Stimulated activated CD8-positive, alpha-beta memory T cell treated with anti-CD3 and anti-CD28 coated beads, Interleukin-15, amount 100 ng/mL, for 48 hours (primary cell): ENCODE measurements at places on chromosomes 16 and 17.

DNA sequence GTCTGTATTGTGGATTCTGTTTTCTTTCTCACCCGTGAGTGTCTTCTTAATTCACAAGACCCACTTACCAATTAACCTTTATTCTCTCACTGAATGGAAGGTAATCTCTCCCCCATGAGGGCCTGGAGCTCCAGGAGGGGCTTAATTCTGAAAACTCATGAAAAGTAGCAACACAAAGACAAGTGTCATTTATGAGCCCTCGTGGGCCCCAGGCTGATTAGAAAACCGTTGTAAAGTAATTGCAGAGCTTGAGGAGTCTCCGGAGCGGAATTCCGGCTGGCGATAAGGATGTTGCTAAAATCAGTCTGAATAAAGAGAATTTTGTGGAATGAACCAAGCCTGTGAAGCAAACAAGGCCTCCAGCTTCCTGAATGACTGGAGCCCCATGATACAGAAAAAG lies 301.5 kb downstream of the HAPSTR1 start:
- DNase-seq = no peak

DNA sequence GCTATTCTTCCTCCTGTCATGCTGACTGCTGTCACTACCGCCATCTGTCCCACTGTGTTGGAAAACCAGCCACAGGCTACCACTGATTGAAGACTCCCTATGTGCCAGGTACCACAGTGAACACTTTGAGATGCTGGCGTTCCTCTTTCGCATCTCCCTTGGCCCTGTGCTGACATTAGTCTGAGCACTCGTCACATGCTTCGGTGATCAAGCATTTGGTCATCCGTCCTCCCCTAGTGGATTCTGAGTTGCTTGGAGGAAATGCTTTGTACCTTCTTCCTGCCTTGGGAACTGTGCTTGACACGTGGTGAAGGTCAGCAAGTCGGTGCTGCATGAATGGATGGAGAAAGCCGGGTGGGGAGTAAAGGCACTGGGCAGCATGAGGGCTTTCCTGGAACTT lies 260.1 kb downstream of the SNX29 start:
- DNase-seq = no peak

DNA sequence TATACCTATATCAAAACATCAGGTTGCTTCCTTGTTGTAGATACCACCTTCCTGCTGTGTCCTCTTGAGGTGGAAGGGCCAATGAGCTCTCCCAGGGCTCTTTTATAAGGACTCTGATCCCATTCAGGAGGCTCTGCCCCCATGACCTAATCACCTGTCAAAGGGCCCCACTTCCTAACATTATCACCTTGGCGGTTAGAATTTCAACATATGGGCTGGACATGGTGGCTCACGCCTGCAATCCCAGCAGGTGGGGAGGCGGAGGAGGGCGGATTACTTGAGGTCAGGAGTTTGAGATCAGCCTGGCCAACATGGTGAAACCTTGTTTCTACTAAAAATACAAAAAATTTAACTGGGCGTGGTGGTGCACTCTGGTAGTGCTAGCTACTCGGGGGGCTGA lies 86.4 kb downstream of the HAPSTR1 start:
- no peak for DNase-seq

DNA sequence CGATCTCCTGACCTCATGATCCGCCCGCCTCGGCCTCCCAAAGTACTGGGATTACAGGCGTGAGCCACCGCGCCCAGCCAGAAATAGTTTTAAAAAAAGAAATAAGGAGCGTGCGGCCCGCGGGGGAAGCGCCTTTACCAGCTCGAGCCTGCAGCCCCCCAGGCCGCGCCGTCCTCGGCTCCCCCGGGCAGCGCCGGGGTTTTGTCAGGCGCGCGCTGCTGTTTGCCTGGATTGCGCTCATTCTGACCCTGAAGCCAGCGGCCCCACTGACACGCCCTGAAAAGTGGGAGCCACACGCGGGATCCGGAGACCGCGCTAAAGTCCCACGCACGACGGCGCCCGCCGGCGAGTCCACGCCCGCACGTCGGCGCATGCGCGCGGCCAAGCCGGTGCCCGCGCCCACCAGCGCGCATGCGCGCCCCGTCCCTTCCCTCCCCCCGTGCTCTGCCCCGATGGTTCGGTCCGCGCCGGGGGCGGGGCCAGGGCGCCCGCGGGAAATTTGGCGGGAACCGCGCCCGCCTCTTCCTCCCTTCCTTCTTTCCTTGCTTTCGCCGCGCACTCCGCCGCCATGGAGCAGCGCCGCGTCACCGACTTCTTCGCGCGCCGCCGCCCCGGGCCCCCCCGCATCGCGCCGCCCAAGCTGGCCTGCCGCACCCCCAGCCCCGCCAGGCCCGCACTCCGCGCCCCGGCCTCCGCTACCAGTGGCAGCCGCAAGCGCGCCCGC lies at the start of gene CDT1:
Gene CDT1 (plus strand): TSS at position 526 of the 724 bp plus-strand sequence. CDS start 43 bp downstream, at position 569.
- peak; percentile 76 for DNase-seq

DNA sequence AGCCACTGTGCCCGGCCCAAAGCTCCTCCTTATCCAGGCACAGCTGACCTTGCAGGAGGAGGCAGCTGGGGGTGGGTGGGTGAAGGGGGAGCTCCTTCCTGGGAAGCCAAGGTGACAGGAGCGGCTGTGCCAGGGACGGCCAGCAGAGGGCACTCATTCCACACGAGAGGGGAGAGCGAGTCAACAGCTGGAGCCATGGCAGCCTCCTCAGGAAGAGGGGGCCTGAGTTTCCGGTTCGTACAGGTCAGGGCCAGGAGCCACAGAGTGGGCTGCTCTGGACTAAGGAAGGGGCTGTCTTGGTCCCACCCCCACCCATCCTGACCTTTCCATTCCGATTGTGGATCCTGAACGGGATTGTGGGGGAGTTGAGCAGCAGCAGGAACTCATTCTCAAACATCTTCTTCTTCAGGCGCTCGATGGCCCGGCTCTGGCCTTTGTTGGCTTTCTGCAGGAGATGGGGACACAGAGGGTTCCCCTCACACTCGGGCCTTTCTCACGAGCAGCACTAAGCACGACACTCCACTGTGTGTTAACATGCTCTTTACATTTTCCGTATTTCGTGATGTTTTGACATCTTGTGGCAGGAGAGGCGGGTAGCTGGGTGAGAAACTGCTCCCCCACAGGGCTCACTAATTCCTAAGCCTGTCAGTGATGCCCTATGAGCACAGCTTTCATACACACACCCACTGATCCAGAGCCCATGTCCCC lies 61.6 kb downstream of the TIMM22 start:
- DNase-seq = peak; percentile 35

DNA sequence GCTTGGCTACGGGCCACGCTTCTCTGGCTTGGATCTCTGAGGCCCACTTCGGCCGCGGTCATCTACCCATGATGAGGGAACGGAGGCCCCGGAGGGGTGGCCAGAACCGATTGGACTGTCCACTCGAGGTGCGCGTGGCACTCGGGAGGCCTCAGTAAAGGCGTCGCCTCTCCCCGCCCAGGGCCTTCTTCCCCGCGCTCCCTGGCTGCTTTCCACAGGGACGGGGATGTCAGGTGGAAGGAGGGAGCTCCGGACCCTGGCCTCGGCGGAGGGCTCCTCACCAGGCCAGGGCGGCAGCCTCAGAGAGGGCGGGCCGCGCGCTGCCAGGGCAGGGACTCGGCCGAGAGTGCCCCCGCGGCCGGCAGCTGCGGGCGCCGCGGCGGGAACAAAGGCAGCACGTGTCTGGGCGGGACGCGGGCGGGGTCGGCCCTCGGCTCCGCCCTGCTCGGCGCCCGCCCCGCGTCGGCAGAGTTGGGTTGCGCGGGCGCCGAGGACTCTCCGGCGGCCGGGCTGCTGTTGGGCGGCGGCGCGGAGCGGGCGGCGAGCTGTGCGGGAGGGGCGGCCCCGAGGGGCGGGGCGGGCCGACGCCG lies 587 bp upstream of the CDK5R1 start:
- DNase-seq = peak; percentile 53

- DNase-seq = no peak
Observed at GRCh38 chr17:7078711-7079110, 1.3 kb downstream of the CLEC10A start.

- no peak for DNase-seq
Observed at GRCh38 chr16:70457446-70458166, 3.2 kb downstream of the FCSK start.

DNA sequence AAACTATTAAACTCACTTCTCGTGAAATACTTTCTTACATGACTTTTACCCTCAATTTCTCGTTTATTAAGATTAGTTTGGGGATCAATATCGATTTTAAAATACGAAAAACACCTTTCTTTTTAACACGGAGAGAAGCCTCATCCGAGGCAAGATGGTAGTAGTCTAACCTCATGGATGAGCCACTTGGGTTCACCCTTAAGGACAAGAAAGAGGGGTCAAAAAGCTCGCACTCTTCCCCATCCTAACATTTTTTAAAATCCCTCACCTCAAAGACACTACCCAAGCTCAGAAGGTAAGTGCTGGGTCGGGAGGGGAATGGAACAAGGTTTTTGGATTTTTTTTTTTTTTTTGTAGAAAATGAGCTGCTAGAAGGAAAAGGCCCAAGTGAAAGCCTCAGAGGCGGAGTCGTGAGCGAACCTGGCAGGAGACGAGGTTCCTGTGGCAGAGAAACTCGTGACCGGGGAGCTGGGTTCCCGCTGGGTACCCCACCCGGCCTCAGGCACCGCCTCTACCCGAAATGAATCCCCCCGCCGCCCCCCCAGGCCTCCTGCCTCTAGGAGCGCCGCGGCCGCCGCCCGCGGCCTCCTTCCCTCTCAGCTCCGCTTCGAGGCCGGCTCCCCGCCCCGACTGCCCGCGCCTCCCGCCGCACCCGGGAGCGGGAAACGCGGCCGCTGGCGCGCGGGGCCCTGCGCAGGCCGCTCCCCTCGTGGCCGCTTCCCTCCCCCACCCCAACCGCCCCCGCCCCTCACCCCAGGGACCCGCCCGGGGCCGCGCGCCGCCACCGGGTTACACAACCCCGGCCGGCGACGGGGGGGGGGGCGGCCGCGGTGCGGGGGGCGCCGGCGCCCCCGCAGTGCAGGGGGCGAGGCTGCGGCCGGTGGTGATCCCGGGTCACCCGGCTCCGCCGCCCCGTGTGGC lies 1.6 kb downstream of the NUFIP2 start:
- peak; percentile 38 for DNase-seq

GRCh38 chr17:64984181-64984580 lies 64.9 kb upstream of the LRRC37A3 start:
- no peak for DNase-seq

GRCh38 chr16:55638256-55638655 lies 17.5 kb upstream of the SLC6A2 start:
- no peak for DNase-seq

DNA sequence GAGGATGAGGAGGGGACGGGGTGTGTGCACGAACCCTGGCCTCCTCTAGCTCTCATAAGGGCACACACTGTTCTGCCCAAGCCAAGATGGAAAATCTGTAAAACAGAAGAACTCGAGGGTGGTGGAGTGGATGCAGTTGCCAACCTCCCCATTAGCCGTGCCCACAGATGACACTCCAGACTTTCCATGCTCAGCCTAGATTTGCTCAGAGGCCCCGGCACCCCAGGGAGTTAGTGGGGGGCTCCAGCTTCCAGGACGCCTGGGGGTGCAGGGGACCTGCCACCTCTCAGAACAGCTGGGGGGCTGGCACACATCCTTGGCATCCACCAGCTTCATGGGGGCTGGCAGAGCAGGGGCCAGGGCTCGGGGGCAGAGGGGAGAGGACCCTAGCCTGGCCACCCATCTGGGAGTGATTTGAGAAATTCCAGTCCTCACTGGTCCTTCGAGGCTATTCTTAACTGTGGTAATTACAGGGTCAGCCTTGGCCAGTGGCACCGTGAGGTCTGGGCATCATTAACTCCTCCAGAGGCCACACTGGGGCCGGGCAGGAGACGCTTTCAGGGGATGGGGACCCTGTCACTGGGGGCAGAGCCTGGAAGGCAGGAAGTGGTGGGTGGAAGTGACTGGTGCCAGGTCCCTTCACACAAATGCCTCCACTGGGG lies 14.3 kb downstream of the VASN start:
- DNase-seq = no peak

- DNase-seq = peak; percentile 18
Observed at GRCh38 chr17:34859652-34860051, 101.6 kb downstream of the CCT6B start.

- no peak for DNase-seq
Observed at GRCh38 chr16:57594531-57595031, 33.8 kb upstream of the ADGRG1 start.

DNA sequence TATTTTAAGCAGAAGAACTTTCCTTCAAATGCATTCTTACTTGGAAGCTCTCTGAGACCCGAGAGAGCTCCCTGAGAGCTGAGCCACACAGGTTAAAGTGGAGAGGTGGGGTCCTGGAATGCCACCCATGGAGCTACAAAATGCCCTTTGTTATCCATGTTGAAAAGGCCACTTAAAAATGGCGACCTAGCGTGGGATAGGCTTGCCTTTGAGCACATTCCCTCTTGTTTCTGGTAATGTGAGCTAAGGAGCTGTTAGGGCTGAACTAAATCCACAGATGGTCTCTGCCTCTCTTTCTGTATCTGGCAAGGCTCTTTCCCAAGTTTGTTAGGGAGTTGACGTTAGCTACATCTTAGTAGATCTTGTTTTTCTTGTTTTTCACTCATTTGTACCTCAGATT lies 171.6 kb downstream of the SNX29 start:
- no peak for DNase-seq

DNA sequence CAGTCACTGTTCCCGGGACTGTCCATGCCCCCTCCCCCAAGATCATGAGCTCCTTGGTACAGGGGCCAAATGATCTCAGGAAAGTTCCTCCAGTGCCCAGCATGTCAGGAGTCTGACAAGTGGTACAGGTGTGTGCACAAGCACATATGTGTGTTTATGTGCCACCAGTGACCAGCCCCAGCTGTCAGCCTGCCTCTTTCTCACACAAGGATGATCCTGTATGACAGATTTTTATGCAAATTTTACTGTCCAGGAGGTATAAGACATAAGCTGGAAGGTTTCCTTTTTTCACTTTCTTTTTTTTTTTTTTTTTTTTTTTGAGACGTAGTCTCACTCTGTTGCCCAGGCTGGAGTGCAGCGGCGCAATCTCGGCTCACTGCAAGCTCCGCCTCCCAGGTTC lies 31.4 kb upstream of the GFOD2 start:
- no peak for DNase-seq

DNA sequence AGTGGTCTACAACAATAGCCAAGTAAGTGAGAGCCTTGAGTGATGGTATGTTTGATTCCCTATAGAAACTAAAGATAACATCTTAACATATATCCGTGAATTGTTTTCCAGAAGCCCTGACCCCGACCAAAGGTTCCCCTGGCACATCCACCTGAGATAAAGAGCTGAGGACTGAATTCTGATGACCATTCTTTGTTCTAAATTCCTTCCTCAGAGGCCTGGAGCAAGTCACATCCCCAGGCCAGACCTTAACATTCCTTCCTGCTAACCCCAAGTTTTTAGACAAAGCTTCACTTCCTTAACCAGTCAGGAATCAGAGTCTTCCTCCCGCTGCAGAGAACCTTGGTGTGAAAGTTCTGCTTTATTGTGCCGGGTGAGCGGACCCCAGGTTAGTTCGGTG lies 83.3 kb downstream of the PMP22 start:
- DNase-seq = no peak

- DNase-seq = no peak
Observed at GRCh38 chr17:61235001-61235826, 164.4 kb upstream of the TBX2 start.

DNA sequence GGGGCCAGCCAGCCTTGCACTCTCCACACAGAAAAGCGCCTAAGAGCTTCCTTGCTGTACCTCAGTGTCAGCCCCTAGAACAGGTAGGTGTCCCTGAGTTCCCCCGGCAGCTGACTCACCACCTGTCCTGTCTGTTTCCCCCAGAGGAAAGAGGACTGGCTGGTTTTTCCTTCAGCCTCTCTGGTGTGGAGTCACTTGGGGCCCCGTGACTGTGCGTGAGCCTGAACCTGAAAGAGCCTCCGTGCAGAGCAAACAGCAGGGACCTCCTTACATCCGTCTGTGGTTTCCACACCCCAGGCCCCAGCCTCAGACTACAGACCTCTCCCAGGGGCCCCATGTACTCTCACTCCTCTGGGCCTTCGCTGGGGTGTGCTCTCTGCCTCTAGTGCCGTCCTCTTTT lies 87.8 kb downstream of the GNAO1 start:
- DNase-seq = peak; percentile 45
